ENCODE measurements at places on chromosomes 5 and 9.

DNA sequence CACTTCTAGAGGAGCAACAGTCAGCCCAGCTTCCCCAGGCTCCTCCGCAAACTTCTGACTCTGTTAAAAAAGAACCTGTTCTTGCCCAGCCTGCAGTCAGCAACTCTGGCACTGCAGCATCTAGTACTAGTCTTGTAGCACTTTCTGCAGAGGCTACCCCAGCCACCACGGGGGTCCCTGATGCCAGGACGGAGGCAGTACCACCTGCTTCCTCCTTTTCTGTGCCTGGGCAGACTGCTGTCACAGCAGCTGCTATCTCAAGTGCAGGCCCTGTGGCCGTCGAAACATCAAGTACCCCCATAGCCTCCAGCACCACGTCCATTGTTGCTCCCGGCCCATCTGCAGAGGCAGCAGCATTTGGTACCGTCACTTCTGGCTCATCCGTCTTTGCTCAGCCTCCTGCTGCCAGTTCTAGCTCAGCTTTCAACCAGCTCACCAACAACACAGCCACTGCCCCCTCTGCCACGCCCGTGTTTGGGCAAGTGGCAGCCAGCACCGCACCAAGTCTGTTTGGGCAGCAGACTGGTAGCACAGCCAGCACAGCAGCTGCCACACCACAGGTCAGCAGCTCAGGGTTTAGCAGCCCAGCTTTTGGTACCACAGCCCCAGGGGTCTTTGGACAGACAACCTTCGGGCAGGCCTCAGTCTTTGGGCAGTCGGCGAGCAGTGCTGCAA is 72.8 kb downstream of the NUP214 start:
- DNase-seq, result no peak

- no peak for DNase-seq
These were observed 106.9 kb upstream of the VCAN start for GRCh38 chr5:83364312-83365299.

DNA sequence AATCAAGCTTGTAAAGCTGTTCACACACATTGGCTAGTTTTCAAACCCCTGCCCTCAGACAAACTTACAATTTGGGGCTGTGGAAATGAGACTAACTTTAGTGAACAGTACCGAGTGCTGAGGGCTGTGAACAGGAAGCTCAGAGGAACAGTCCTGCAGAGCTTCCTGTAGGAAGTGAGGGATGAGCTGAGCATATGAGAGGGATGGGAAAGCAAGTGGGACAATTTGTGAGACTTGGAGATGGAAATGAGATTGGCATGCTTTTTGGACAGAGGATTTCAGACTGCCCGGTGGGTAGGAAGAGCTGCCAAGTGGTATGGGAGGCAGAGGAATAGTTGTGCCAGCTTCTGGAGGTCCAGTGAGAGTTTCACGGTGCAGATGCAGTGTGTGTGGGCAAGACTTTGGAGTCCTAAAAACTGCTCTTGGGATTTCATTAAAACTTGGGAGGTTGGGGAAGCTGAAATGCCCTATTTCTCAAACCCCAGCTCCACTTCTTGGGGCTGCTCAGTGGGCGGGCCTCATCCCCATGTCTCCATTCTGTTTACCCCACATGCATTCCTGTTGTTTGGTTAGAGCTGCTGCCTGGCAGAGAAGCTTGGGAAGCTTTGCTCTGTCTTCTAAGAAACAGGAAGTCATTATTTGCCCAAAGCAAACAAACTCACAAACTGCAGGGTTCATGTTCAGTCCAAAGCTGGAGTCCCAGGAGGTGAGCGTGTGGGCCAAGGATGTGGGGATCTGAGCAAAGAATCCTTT is 267.5 kb downstream of the ZSWIM6 start:
- no peak for DNase-seq

DNA sequence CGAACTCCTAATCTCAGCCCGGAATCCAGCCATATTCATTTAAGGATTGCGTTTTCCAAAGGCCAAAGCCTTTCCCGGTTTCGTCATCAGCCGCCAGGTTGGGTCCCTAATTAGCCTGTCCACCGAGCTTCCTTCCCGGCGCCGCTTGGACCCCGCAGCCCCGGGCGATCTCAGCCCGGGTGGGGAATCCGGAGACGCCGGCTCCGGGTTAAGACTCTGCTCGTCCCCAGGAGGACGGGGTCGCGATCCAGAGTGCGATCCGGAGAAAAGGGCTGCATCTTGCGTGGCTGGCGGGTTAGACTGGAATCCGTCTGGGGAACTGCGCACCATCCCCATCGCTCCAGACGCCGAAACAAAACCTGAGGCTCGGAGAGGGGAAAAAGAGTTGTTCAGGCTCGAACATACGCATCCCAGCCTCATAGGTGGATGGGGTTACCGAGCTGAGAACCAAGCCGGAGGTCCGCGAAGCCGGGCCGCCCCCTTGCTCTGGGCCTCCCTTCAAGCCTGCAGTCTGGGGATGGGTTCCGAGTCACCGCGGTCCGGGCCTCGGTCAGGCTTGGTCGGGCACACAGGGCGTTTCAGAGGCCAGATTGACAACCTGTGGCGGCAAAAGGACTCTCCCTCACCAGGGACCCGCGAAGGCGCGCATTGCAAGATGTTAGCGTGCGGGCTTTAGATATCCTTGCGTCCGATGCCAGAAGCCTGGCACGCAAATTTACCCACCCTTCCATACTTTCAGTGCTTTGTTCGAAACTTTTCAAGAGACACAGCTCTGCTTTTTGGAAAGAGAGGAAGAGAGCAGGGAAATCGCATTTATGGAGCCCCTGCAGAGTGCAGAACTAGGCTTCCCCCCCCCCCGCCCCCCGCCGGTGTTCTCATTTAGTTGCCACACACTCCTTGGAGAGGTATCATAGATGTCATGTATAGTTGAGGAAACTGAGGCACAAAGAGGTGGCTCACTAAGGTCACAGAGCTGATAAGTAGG is 7.9 kb downstream of the MSX2 start:
- no peak for DNase-seq

GRCh38 chr5:83496626-83497025 is 25.1 kb downstream of the VCAN start:
- DNase-seq, result no peak

- DNase-seq, result no peak
These were observed 194.6 kb upstream of the KIF2A start for GRCh38 chr5:62111428-62111827.

DNA sequence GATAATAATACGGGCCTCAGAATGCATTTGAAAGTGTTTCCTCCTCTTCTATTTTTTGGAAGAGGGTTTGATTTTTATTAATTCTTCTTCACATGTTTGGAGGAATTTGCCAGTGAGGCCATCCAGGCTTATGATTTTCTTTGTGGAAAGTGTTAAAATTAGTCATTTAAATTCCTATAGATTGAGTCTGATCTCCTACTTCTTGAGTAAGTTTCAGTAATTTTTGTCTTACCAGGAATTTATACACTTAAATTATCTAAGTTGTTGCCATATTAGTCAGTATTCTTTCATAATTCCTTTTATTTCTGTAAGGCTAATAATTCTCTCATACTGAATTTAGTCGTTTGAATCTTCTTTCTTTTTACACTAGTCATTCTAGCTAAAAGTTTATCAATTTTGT is 25.2 kb upstream of the HAPLN1 start:
- DNase-seq, result no peak

DNA sequence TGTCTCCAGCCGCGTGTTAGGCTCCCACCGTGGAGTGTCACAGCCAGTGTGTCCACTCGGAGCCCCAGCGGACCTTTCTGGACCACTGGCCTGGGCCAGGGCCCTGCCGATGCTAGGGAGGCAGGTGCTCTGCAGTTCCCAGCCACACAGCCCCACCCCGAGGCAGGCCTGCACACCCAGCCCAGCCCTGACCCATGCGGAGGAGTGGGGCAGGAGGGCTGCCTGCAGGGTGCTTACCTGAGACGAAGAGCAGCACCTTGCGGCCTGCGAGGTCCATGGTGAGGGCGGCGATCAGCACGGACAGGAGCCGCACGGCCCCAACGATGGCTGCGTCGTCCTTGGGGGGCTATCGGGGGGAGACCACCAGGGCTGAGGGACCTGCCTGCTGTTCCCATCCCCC is 5.2 kb downstream of the SLC2A6 start:
- no peak for DNase-seq

GRCh38 chr5:98774192-98775033 is 950 bp downstream of the RGMB start:
- no peak for DNase-seq

GRCh38 chr5:79798893-79799590 is 109.4 kb downstream of the CMYA5 start:
- DNase-seq, result no peak

GRCh38 chr5:94470802-94471201 is 147.6 kb downstream of the KIAA0825 start:
- no peak for DNase-seq

- DNase-seq, result no peak
These were observed 70.4 kb downstream of the RALGPS1 start for GRCh38 chr9:126984969-126985368.

DNA sequence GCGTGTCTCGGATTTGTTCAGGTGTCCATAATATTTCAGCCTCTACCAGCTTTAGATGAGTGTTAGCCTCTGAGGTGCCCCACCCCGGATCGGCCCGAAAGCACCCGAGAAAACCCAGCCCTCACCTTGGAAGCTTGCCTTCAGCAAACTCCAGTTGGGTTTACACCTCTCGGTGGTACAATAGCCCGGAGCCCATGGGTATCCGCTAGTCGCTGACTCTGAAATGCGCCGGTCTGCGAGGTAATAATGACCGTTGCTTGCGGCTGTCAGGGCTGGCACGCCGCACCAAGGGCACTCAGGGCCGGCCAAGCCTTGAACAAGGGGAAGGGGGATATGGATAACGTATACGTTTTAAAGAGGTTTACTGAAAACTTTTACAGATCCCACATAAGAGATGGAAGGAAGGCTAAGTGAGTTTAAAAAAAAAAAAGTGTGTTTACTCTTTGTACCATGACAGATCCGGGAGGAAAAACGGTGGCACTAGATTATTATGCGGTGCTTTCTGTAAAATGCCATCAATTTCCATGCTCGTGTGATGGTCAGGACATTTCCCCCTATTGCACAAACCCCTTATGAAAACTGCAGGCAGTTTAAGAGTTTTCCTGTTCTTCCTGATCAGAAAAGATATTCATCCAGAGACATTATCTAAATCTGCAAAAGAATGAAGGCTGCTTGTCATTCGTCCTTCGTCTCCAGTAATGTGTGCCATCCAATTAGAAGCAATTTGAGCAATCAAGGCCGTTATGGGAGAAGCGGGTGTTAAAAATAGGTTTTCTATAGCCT is 124.2 kb downstream of the TMEM161B start:
- no peak for DNase-seq
